ENCODE measurements at places on chromosomes 16 and 17. TPM values are rescaled to one million over a fixed set of nuclear protein-coding genes. Genes with fewer than 3 reads are reported as not detected.

The CLEC10A gene
- 5.0 TPM for total RNA-seq

The PPL gene
- total RNA-seq = 10.1 TPM

The CSH1 gene
- 0.42 TPM for total RNA-seq

The ZG16B gene
- 2.4 TPM for total RNA-seq

The GSDMA gene
- 0.21 TPM for total RNA-seq

The FAM20A gene
- total RNA-seq = 6.1 TPM

The PNMT gene
- total RNA-seq = not detected

The KRT27 gene
- not detected for total RNA-seq

The SLC5A2 gene
- total RNA-seq = 0.42 TPM

The METRNL gene
- 37.7 TPM for total RNA-seq

The TMEM114 gene
- not detected for total RNA-seq

The PPP4C gene
- total RNA-seq = 56.2 TPM

The STX1B gene
- 0.74 TPM for total RNA-seq

The DLG4 gene
- total RNA-seq = 19.4 TPM

The AOC3 gene
- total RNA-seq = 40.6 TPM

The SCNN1G gene
- 2.4 TPM for total RNA-seq

The CD300E gene
- 0.42 TPM for total RNA-seq

The EVPLL gene
- total RNA-seq = 0.90 TPM

The BAHCC1 gene
- 10.1 TPM for total RNA-seq

The UBE2Z gene
- 42.0 TPM for total RNA-seq

The CCDC200 gene
- not detected for total RNA-seq

The PPP1R27 gene
- total RNA-seq = not detected

The CCL1 gene
- total RNA-seq = not detected

The ITGAD gene
- total RNA-seq = 0.21 TPM

The ALDH3A1 gene
- 1.5 TPM for total RNA-seq

The LGALS9B gene
- total RNA-seq = not detected

The CACNA1G gene
- 6.6 TPM for total RNA-seq

The TMC5 gene
- 0.32 TPM for total RNA-seq

The ZDHHC1 gene
- 3.8 TPM for total RNA-seq

The MT1A gene
- not detected for total RNA-seq

The CHST4 gene
- total RNA-seq = not detected

The TMEM238L gene
- 4.1 TPM for total RNA-seq

The SPATA32 gene
- total RNA-seq = not detected

The GJC1 gene
- 63.2 TPM for total RNA-seq

The ADAP2 gene
- total RNA-seq = 15.1 TPM

The HEATR9 gene
- not detected for total RNA-seq

The KRTAP4-6 gene
- not detected for total RNA-seq

The PGAP3 gene
- 10.0 TPM for total RNA-seq

The PPY gene
- not detected for total RNA-seq

The ABCA6 gene
- 74.6 TPM for total RNA-seq

The DYNLRB2 gene
- 1.9 TPM for total RNA-seq

The CHD9NB gene
- 3.4 TPM for total RNA-seq

The CCL16 gene
- 0.21 TPM for total RNA-seq

The RAB11FIP4 gene
- total RNA-seq = 4.2 TPM

The RDM1 gene
- total RNA-seq = 1.2 TPM

The POLG2 gene
- 18.4 TPM for total RNA-seq

The TBC1D3C gene
- 1.0 TPM for total RNA-seq

The DHRS7C gene
- total RNA-seq = 1.1 TPM

The MCRIP2 gene
- 5.1 TPM for total RNA-seq

The GSE1 gene
- total RNA-seq = 33.4 TPM

The BAIAP3 gene
- 0.63 TPM for total RNA-seq

The TEX19 gene
- not detected for total RNA-seq

The RNF222 gene
- not detected for total RNA-seq

The BCKDK gene
- 10.4 TPM for total RNA-seq

The CLDN9 gene
- total RNA-seq = not detected

The WNK4 gene
- total RNA-seq = 0.26 TPM

The CACNG5 gene
- total RNA-seq = not detected

The TTYH2 gene
- 20.1 TPM for total RNA-seq

Measured in urinary bladder (tissue), 4 donors.